Bronchial epithelial cell (primary cell): ENCODE measurements at places on chromosomes 11 and 22. TPM values are rescaled to one million over a fixed set of nuclear protein-coding genes. Genes with fewer than 3 reads are reported as not detected.

CENPM gene
- 1.3 and 3.5 TPM in 2 replicates for total RNA-seq

SLCO2B1 gene
- not detected in 2 replicates for total RNA-seq

STK33 gene
- total RNA-seq = 0.53 and 0.77 TPM in 2 replicates

FAM83F gene
- 22.1 and 27.8 TPM in 2 replicates for total RNA-seq

OR9G1 gene
- total RNA-seq = not detected in 2 replicates
